T-helper 2 cell (primary cell): ENCODE measurements at places on chromosomes 2 and 18.

DNA sequence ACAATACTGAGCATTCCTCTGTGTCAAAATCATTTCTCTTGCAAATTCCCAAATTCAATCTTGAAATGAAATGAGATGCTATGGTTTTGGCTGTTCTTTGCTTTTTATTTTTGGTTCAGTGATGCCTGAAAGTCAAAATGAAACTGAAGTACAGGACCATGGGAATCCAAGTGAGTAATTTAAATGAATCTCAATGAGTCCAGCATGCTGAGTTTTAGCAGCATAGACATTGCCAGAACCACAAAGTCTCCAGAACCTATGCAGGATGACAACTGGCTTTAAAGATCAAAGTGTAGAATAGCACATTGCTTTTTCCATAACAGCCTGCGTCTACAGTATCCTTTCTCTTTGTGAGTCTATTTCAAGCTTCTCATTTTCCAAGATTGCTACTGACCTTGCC lies 1050.7 kb upstream of the PIK3C3 start:
- DNase-seq, result no peak

DNA sequence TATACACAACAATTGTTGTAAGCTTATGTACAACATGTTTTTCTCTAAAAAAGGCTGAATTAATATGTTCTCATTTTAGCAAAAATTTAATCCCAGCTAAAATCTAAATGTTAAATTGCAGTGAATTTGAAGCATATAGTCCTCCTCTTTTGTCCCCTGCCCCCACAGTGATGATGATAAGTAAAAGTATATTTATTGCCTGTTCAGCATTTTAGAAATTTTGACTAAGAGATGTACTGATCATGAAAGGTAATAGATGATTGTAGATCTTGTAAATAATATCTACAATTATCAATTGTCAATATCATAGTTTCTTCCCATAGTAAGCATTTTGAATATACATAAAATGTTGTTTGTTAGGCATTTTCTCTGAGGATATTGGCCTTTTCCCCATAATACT lies 113.9 kb downstream of the AGPS start:
- no peak for DNase-seq

DNA sequence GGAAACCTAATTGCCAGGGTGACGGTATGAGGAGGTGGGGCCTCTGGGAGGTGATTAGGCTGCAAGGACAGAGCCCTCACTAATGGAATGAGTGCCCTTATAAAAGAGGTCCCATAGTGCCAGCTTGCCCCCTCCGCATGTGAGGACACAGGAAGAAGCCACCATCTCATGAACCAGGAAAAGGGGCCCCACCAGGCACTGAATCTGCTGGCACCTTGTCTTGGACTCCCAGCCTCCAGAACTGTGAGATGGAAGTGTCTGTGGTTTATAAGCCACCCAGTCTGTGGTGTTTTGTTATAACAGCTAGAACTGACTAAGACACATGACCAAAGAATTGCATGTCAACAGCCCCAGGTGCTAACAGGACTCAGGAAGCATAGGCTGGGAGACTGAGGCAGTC lies 214.3 kb downstream of the MGAT5 start:
- no peak for DNase-seq

- DNase-seq, result no peak
Measured at GRCh38 chr2:12856934-12857601, 140.3 kb downstream of the TRIB2 start.

DNA sequence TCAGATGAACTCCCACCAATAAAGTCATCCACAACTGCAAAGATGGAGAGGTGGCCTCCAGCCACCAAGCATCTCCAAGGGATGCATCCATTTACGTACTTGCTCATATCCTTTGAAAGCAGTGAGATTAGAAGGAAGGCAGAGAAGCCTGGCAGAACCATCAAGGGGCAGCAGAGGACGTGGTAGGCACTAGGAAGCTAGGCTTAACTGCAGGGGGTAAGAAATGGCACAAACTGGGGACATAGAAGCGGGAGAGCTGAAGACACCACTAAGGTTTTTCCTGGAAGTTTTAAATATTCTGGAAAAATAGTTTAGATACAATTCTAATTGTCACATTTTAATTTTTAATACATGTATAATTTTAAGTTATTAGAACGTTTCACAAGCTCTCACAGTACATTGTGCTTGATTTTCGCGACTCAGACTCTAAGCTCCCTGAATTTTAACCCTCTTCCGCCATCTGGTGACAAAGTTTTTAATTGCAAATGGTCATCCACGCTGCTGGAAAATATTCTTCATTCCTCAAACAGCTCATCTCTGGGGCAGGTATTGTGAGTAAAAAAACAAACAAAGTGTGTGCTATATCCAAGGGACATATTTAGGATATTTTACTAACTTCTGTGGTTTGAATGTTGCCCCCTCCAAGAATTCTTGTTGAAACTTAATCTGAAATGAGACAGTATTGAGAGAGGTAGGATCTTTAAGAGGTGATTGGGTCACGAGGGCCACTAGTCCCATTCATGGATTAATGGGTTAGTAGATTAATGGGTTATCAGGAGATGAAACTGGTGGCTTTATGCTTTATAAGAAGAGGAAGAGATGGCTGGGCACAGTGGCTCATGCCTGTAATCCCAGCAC lies 1.6 kb upstream of the PSTPIP2 start:
- no peak for DNase-seq

DNA sequence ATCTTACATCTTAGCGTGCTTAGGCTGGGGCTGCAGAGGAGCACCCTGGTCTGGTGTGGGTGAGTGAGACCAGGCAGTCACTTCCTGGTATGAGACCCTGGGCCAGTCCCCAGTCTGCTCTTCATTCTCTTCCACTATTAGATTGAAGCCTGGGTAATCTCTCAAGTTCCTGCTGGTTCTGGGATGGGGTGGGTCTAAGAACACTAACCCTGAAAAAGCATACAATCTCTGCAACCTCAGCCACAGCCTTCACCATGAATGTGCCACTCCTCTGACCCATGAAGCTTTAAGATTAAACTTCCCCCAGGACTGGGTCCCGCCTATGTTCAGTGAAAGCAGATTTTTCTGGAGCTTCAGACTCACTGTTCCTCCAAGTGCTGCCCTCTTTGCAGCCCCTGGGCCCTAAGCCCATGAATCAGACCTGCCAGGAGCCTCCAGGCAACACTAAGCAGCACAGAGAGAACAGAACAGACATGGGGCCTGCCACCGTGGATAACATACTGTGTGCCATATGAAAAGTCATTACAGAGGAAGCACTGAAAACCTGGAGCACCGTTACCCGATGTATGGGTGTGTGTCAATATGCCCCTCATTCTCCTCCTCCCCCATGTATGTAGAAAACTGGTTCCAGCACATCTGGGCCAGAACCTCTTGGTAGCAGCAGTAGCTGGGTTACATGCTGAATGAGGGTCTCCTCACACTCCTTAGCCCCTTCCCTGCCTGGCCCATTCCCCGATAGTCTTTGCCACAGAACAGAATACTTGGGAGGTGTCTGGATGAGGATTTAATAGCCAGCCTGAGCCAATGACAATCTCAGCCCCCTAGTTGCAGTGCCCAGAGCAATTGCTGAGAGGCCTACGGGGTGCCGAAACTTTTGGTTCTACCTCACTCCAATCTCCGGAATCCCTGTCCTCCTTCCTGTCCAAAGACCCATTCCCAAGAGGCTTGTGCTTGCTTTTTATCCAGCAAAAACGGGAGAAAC lies 2.7 kb upstream of the SIX2 start:
- no peak for DNase-seq

DNA sequence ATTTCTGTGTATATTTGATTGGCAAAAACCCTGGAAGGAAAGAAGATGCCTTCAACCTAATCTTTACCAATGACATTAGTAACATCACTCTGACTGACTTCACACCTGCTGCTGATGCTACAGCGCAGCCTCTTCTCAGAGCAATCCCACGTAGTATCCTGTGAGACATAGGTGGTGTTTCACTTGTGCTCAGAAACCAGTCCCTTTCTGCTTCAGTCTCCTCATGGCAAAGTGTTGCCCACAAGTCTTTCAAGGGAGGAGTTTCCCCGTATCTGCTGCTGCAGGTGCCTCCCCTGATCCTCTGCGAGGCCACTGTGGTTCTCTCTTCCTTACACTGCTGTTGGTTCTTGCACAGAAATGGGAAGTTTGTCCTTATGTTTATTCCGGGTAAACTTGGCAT lies 433.2 kb upstream of the TNP1 start:
- no peak for DNase-seq

GRCh38 chr2:23635442-23636340 lies 250.7 kb downstream of the KLHL29 start:
- no peak for DNase-seq

- DNase-seq, result no peak
Measured at GRCh38 chr18:10228326-10228725, 226.1 kb upstream of the APCDD1 start.

GRCh38 chr2:231686192-231687100 lies 21.9 kb upstream of the PTMA start:
- no peak for DNase-seq

GRCh38 chr2:72685638-72686213 lies 140.1 kb downstream of the EXOC6B start:
- DNase-seq, result no peak

DNA sequence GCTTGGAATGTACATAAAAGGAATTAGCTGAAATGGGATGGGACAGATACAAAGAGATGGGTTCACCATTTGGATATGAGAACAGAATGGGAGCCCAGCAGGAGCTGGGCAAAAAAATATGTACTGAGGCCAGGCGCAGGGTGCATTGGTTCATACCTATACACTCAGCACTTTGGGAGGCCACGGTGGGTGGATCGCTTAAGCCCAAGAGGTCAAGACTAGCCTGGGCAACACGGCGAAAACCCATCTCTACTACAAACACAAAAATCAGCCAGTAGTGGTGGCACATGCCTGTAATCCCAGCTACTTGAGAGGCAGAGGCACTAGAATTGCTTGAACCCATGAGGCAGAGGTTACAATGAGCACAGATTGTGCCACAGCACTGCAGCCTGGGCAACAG lies 30.4 kb downstream of the SCN7A start:
- no peak for DNase-seq

- DNase-seq, result no peak
Measured at GRCh38 chr2:60641811-60642788, 88.6 kb upstream of the BCL11A start.

DNA sequence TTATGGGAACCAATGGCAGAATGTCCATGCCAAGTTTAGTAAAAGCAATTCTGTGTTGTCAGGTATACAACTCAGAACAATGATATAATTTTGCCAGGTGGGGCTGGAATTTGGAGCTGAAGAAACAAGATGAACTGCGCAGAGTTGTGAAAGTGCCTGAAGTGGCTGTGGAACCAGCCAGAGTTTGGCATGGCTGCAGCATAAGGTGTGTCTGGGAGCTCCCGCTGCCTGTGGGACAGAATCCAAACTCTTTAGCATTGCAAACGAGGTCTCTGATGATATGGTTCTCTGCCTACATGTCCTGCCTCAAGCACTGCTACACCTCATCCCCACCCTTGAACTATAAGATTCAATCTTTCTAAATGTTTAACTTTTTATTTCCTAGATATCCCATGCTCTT lies 909.7 kb downstream of the EPHA4 start:
- no peak for DNase-seq

- DNase-seq, result no peak
Measured at GRCh38 chr18:40524881-40525280, 1430.2 kb upstream of the PIK3C3 start.
